ENCODE measurements at places on chromosomes 11 and 22. TPM values are rescaled to one million over a fixed set of nuclear protein-coding genes. Genes with fewer than 3 reads are reported as not detected.
A peak's percentile ranks its signal among the peaks of the same experiment; 100 is the strongest.

Gene TCN1
- total RNA-seq: not detected

Gene POU2F3
- total RNA-seq: not detected

Gene DDI1
- not detected for total RNA-seq

Gene FAU
- 899 TPM for total RNA-seq

Gene KLHL35
- total RNA-seq: not detected

Gene KIRREL3
- total RNA-seq: not detected

- peaks cover 45% of the 10 kb centered on the region for H3K4me1 ChIP-seq
- H3K27ac ChIP-seq: no peak overlapping the region
- H3K36me3 ChIP-seq: peaks cover 8% of the 10 kb centered on the region
- peaks cover 4% of the 10 kb centered on the region for H3K27me3 ChIP-seq
Measured at GRCh38 chr22:28373831-28374230, 305.8 kb downstream of the TTC28 start.

DNA sequence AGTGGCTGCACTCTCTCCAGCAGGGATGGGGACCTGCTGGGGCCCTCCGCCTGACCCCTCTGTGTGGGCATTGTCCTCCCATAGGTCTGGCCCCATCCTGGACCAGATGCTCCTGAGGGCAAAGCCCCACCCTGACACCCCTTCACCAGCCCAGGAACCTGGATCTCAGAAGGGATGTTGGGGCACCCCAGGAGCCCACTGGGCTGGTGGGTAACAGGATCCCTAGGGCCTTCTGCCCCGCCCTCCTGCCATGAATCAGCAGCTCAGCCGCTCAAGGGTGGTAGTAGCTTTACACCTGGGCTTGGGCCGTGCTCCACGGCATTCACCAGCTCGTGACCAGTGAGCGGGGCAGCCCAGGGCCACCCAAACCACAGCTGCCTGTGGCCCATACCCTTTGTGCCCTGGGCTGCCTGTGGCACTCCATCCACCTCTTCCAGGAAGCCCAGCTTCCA, 1.0 kb upstream of the MAPK12 start:
- peaks cover 6% of the 10 kb centered on the region for H3K27me3 ChIP-seq
- no peaks in the 10 kb centered on the region for H3K36me3 ChIP-seq
- H3K4me1 ChIP-seq: peaks cover 6% of the 10 kb centered on the region
- H3K4me3 ChIP-seq: peak overlapping the region; percentile 46

DNA sequence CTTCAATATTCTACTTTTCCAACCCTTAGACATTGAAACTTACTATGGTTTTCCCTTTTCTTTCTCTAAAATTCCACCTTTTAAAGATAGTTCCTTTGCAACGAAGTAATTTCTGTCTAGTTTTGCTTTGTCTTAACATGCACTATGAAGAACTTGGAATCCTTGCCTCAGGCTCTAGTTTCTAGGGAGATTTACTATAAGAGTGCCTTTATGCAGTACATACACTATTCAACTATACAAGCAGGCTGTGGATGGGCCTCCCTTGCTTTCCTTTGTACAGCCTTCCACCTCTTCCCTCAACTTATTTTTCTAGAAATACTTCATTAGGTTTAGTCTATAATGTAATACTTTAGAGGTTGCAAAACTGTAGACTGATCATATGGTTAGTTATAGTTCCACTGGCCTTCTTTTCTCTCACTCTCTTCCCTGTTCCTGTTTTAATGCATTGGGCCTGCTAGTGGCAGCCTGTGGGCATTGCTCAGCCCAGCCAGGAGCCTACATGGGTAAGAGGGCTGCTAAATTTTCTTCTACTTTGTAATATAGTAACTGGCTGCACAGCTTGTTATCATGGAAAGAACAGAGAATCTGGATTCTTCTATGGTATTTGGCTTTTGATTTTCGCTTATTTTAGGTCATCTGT, 100.2 kb downstream of the C11orf87 start:
- no peak overlapping the region for H3K27ac ChIP-seq
- DNase-seq: no peak
- no peaks in the 10 kb centered on the region for H3K27me3 ChIP-seq
- H3K36me3 ChIP-seq: no peaks in the 10 kb centered on the region
- no peak overlapping the region for H3K4me3 ChIP-seq

Gene LDHAL6A
- not detected for total RNA-seq

DNA sequence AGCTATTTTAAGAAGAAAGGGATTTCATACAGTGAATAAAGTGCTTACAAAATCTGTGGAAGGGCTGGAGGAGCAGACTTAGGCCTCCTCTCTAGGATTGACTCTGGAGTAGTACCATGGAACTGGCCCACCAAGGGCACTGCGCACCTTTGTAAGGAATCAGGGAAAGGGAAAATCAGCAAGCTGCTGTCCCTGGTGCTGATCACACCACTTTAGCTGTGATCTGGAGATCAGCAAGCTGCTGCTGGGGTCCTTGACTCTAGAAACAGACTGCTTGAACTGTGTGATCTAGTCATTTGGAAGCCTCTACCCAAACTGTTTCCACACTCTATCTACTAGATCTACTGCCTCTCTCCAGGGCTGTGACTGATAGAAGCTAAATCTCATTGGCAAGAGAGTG, 18.4 kb upstream of the TECTA start:
- no peak for DNase-seq
- no peak overlapping the region for H3K4me3 ChIP-seq
- no peak overlapping the region for H3K27ac ChIP-seq
- peaks cover 1% of the 10 kb centered on the region for H3K4me1 ChIP-seq
- peaks cover 8% of the 10 kb centered on the region for H3K36me3 ChIP-seq

All from activated CD8-positive, alpha-beta memory T cell treated with anti-CD3 and anti-CD28 coated beads, Interleukin-2, amount 10 ng/mL, durations not matched to agents 7 days and 5 days (primary cell).